Stimulated activated CD8-positive, alpha-beta memory T cell treated with anti-CD3 and anti-CD28 coated beads, Interleukin-15, amount 100 ng/mL, for 4 hours (primary cell): ENCODE measurements at places on chromosomes 2 and 18.

DNA sequence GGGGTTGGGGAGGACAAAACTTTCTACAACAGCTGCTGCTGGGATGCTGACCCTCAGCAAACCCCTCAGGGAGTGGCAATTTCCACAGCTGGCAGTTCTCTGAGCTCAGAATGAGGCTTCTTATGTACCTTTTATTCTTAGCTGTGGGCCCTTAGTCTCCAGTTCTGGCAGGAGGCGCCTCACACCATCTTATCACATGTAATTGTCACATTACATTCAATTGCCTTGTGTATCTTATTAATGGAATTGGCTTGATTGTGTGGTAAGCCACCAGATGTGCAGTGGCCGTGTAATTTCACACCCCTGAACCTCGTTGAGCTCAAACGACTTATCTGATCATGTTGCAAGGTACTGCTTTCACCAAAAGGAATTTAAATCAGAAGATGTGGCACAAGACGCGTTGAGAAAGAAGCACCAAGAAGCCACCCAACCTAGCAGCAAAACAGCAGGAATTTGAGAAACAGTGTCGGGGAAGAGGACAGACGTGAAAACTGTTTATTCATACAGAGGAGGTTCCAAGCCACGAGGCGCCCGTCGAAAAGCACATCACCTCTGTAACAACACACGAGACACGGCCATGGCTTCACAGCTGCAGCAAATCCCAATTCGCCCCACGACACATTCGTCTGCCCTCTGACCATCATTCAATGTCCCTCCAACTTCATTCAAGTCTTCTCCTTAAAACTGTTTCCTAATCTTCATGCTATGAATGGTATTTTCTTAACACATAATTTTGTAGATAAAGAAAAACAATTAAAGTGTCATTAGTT lies 53.6 kb upstream of the LPIN2 start:
- no peak for DNase-seq

DNA sequence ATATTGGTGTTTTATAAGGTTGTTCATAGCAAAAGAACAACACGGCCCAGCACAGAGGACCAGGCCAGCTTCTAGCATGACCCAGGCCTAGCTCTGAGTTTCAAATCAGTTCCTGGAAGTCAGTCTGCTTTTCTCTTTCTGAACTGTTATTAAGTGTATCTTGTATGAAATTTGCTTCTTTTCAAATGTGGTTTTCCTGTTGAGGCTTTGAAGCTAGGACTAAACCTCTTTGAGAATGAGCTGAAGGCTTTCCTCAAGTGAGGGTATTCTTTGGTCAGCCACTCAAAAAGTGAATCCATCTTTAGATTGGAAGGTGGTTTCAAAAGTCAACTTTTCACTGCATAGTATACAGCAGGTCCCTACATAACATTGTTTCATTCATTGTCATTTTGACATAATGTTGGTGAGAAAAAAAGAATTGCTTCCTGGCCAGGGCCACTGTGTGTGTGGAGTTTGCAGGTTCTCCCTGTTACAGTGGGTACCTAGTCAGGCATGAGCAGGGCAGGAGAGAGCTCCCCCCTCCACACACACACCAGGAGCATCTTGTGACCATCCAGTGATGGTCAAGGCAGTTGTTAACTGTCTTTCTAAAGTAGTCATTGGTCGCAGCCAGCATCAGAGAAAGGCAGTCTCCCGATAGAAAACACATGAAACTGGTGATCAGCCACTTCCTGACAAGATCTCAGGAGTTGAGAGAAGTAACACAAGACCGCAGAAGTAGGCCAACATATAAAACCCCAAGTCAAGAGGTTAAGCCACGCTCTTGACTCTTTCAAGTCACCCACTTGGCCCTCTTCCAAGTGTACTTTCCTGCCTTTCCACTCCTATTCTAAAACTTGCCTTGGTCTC lies 6.7 kb upstream of the ACAA2 start:
- DNase-seq = no peak

- no peak for DNase-seq
Observed at GRCh38 chr2:70456585-70457495, 96.8 kb downstream of the TGFA start.

- no peak for DNase-seq
Observed at GRCh38 chr2:113175042-113175628, 1.4 kb downstream of the PSD4 start.

DNA sequence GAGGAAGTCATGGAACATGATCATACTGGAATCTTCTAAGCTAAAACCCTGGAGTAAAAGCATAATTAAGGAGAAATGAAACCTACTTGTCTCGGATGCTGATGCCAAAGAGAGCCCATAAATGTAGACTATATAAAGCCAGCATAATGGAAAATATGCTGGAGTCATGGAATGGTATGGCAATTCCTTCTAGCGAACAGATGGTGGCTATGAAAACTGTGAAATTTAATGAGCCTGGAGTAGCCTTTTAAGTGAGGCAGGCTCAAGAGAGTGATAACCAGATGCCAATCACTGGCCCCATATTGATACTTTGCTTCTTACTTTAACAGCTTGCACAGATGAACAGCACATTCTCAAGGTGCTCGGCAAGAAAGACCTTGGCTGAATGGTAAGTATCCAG lies 206.3 kb downstream of the PID1 start:
- DNase-seq = no peak

DNA sequence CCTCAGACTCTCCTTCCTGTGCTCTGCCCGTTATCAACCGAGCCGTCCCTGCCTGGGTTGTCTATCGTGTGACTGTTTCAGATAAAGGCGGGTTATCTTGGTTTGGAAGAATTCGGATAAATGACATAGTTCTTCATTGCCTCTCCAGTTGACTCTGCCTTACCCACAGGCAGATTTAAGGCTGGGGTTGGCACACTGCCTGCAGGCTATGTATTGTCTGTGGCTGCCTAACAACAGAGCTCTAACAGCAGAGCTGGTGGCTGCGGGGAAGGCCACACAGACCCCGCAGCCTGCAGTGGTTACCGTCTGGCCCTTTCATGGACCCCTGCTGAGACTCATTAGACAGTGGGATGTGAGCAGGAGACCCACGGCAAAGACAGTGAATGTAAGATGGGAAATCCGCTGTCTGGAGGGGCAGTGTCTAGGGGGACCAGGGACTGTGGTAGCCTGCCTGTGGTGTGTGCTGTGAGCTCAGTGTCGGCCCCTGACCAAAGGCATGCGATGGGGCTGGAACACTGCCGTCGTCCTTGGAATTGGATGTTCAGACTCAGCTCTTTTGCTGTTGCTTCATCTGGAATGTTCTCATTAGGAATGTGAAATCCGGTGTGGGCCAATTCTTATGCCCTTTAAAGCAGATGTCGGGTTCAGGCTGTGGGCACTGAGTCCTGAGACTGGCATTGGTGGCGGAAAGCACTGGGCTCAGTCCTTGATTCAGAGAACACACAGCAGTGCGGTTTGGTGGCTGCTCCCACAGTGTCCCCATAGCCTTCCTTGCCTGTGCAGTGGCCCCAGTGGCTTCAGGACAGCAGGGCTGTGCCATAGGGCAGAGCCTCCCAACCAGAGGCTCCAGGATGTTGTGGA lies 44.5 kb downstream of the SH3RF3 start:
- DNase-seq = no peak

DNA sequence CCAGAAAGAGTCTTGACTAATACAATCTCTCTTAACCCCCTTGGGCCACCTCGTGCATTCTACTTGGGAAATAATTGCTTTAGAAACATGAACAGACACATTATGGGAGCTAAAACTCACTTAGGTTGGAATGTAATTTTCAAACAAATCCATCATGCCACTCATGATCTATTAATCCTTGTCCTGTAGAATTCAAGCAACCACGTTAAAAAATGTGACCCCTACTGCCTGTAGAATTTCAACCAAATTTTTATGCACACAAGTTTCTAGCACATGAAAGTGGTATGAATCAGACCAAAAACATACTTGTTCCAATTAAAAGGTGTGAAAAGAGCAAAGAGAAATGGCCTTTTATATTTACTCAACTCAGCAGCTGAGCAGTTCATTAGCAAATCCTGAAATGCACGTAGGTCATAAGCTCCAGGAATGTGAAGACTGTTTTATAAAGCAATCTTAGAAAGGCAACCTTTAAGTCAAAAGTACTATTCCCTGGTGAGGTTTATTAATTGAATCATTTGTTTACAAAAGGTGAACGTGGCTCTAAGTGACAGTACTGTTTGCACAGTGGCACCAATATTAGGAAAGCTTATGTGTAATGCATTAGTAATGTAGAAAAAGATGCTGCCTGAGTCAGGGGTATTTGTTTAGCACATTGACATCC lies 459.4 kb upstream of the UBE2E3 start:
- no peak for DNase-seq

DNA sequence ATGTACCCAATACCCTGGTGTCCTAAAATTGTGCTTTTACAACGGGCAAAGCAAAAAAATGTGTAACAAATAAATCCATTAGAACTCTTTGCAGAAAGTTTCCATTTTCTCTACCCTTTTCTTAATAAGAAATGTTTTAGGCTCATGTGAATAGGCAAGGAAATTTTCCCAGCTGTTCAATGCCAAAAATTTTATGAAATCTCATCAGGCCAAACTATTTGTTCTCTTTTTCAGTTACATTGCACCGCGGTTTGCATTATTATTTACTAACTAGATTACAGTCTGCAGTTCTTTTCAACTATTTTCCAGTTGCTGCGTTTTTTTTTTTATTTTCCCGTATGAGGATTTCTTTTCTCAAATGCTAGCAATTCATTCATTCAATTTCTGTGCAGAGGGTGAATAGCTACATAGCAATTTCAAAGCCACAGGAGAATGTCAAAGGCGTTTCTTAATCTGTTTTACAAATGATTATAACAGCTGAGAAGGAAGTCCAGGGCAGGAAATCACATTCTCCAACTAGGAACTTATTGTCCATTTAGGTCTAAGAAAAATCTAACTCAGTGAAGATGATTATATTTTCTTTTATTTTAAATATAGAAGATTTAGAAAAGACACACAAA lies 367.5 kb upstream of the MMADHC start:
- DNase-seq = no peak

DNA sequence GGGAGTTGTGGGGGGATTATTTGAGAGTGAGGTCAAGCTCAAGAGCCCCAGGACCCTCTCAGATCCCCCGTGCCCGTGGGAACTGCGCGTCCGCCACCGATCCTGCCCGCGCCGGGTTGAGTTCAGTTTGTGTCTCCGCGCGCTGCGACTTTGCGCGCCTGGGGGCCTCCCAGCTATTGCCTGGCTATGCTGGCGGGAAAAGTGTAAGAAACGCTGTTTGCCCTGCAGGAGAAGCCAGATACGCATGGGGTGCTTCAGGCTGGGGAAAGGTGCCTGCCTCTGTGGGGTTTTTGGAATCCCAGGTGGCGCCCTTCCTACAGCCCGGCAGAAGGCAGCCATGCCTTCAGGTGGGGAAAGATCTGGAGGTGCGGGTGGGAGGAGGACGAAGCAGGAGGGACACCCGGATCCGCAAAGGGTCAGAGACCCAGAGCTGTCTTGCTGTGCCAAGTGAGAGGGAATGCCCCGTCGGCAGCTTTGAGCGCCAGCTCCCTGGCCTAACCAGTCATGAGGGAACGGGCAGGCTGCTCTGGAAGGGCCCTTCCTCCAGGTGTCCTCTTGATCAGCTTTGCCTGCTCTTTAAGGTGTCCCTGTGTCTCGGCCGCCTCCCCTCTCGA lies 22.5 kb downstream of the TEX44 start:
- DNase-seq = no peak

GRCh38 chr18:69655816-69656215 lies 255.1 kb downstream of the DOK6 start:
- no peak for DNase-seq

GRCh38 chr2:221997100-221997499 lies 301.7 kb downstream of the PAX3 start:
- DNase-seq = no peak

GRCh38 chr2:33476793-33477190 lies 343 bp downstream of the RASGRP3 start:
- DNase-seq = no peak

DNA sequence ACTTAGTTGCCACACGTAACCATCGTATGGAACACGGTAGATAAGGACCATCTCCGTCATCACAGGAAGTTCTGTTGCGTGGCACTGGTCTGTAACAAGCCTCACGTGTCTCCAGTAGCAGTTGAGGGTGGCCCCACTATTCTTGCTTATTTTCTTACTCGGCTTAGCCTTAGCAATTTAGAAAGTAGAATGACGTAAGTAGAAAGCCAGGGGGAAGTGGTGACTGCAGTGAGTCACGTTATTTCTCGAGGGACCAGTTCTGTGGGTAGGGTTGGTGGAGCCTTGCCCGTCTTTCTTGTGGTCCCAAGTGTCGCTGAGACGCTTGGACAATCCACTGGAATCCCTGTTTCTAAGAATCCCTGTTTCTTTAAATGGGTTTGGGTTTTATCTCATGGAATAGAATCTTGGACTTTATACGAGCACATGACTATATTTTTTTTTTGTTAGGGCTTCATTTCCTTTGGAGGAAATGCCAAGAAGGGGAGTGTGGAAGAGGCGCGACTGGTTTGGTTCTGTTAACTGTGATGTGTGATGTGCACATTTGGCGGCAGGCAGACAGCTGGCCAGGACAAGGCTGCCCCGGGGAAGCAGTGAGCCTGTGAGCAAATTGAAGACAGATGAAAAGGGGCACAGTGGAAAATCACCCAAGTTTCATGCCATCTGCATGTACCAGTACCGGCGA lies 96.2 kb downstream of the CABLES1 start:
- DNase-seq = peak; percentile 46

DNA sequence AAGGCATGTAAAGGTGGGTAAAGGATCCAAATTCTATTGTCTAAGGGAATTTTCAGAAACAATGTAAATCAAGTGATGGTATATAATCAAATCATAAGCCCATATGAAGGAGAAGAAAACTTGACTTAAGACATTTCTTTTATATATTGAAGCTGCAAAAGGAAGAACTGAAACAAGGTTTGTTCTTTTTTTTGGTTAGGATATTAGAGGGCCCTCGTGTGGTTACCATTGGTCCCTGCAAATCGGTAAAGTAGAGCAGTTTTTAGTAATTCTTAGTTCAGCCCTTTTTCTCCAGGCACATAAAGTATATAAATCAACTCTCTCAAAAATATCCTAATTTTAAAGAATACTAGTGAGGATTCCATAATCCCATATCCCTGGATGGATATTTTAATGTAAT lies 105.6 kb upstream of the STK17B start:
- DNase-seq = no peak

GRCh38 chr2:27885661-27886060 lies 4.5 kb downstream of the RBKS start:
- no peak for DNase-seq
